CD4-positive, alpha-beta T cell treated with Interleukin-15 for 4 hours (primary cell): ENCODE measurements at places on chromosomes 12 and 14.

- no peak for DNase-seq
Observed at GRCh38 chr14:104678901-104679705, 10.3 kb upstream of the INF2 start.

GRCh38 chr14:99330316-99331240 is 58.6 kb upstream of the BCL11B start:
- DNase-seq, result no peak

DNA sequence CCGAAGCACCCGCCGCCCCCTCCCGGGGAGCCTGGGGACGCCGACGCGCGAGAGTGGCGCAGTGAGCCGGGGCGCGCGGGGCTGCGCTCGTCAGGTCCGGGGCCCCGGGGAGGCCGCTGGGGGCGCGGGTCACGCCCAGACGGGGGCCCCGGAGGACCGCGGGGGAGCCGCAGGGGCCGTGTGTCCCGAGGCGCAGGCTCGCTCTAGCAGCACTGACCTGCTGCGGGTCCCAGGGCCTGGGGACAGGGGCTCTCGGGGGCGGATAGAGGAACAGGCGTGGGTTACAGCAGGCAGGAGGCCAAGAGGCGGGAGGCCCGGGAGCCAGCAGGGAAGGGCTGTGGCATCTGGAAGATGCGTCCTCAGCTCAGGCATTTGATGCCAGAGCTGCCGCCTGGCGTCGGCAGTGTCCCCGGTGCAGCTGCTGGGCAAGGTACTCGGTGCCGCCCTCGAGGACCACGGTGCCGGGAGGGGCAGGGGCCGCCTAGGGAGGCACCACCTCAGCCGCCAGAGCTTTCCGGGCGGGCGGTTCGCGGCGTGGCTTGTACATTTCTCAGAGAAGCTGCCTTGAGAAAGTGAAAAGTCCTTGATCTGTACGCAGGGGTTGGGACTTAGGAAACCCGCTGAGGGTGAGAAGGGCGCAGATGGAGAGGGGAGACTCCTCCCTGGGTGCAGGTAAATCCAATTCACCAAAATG is 1.2 kb downstream of the WNT5B start:
- peak; percentile 11 for DNase-seq

GRCh38 chr14:24224618-24225071 is 7.5 kb downstream of the NEDD8 start:
- no peak for DNase-seq

DNA sequence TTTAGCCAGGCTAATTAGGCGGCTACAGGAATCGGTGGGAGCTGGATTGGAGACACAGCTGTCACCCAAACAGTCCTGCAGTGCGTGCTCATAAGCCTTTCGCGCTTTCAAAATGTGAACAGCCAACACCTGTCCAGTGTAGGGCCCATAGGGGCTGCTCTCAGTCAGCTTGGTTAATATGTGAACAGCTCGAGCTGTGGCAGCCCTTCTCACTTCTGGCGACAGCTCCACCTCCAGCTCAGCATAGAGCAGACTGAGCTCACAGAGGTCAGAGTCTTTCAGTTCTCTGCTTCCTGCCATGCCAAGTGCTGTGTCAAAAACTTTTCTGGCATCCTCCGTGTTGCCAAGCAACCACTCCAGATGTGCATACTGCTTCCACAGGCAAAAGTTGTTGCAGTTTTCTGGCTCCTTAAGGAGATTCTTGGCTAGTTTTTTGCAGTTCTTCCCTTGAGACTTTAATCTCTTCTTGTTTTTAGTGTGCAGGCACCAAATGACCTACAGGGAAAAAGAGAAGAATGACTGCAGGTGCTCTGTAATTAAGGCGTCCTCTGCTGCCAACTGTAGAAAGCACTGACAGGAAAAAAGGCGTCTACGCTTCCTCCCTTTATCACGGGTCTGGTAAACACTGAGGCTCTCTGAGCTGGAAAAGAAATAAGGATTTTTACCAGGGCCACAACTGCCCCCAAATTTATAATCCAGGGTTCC is 32.5 kb downstream of the PSMC1 start:
- no peak for DNase-seq

- no peak for DNase-seq
Observed at GRCh38 chr12:46359667-46360280, 12.8 kb downstream of the SLC38A2 start.

- DNase-seq, result no peak
Observed at GRCh38 chr14:49769171-49769570, 1.2 kb downstream of the KLHDC2 start.

GRCh38 chr12:132454193-132454932 is 35.6 kb upstream of the FBRSL1 start:
- no peak for DNase-seq

GRCh38 chr12:12331896-12332295 is 18.1 kb downstream of the MANSC1 start:
- no peak for DNase-seq

GRCh38 chr12:102107970-102108369 is 11.9 kb downstream of the NUP37 start:
- DNase-seq, result no peak

DNA sequence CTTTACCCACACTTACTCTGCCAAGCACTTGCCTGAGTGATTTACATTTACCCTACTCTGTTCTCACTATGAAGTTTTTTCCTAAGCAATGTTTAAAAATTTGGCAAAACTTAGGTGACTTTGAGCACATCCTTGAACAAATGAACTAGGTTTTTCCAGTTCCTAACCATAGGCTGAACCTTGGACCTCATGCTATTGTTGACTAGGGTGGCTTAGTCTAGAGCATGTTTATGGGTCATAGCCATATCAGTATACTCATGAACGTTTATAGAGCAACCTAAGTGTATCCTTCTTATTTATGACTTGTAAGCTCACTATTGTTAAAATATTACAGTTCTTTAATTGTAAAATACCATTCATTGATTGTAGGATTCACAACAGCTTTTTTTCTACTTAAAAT is 85.0 kb upstream of the KRR1 start:
- DNase-seq, result no peak

GRCh38 chr12:21573733-21574358 is 30.8 kb downstream of the GYS2 start:
- DNase-seq, result no peak

DNA sequence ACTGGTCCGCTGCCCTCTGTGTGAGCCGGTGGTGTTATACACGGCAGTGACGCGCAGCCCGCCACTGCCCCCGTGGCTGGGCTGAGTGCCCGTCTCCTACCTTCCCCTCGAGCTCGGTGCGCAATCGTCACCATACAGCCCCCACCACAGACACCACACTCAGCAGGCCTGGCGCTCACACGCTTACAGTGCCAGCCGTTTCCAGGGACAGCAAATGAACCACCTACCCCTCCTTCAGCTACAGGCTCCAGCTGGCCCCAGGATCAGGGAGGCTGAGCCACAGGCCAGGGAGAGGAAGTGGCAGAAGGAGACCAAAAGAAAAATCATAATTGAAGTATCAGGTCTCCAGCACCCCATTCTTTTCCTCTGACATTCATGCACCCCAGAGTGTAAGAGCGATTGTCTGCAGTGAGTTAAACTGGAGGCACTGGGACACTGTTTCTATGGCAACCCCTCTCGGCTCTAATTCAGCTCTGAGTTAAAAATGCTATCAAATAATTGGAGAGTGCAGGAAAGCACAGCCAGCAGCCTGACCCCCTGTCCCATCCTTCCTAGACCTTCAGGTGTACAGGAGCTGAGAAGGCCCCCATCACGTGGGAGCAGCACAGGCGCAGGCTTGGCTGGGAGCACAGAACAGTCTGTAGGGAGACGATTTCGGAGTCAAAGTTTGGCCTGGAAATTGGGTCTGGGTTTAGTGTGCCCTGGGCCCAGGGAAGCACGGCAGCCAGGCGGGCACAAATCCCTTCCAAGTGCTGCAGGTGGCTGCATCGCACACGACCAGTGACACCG is 18.0 kb downstream of the LRTM2 start:
- DNase-seq, result no peak

- no peak for DNase-seq
Observed at GRCh38 chr12:119204671-119205285, 26.0 kb downstream of the HSPB8 start.

DNA sequence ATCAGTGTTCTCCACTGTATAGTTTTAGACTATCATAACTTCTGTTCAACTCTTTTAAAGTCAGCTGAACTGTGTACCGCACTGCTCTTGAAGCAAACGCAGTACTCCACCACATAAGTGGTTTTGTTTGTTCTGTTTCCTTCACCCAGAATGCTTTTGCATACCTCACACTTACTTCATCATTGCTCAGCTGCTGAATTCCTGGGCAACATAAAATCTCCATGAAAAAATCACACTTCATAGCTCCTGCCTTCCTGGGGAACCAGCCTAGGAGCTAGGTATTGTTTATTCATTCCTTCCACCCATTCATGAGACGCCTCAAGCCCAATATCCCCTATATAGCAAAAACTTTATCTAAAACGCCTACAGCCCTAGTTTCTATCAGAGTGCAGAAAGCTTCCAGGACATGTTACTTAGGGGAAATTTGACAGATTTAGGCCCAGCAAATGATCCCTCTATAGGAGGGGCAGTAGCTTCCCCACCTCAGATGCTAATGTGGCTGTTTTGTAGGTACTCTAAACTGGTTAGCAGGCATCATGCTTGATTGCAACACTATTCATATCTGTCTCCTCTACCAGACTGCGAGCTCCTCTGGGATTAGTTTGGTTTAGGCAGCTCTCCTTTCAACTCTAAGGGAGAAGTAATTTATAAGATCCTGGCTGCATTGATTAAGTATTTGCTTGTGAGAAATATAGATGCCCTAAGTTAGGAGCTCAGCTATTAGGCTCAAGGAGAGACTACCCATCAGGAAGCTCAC is 44.5 kb downstream of the LRRC9 start:
- no peak for DNase-seq

- no peak for DNase-seq
Observed at GRCh38 chr12:47935184-47935583, 28.2 kb upstream of the TMEM106C start.

DNA sequence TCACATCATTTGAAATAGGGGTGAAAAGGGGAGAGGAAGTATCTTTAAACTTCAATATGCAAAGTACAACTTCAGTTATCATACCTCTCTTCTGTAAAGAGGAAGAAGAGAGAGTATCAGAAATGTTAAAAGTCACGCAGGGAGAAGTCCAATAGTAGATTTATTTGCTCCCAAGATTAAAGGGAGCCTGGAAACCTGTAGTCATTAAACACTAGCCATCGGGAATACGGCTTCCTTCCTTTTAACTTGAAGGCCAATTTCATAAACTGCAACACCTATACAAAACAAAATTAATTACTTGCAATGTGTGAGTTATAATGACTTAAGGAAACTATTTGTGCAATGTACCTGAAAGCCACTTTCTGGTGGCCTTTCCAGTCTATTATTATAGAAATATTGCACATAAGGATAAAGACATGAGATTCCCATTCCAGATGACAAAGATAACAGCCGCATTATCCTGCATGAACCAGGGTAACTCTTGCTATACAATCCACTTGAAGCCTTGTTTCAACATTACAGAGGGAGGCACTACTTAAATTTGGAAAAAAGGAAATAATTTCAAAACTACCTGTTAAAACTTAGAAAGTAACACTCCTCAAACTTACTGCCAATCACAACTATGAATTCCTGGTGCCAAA is 4.6 kb downstream of the BTG1 start:
- no peak for DNase-seq

DNA sequence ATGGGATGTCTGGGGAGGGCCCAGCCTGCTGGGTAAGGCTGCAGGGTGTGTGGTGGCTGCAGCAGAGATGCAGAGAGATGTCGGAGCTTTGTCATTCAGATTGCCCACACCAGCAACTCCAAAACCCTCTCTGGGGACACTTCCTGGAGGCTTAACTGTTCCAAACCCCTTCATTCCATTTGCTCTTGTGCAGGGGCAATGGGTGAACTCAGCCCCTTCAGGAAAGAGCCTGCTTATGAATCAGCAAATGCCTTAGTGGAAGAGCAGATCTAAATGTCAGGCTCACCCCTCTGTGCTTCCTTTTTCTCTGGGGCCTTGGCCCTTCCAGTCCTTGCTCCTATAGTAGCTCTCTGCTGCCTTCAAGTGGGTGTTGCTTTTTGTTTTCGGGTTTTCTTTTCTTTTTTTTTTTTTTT is 36.7 kb upstream of the GPATCH2L start:
- DNase-seq, result no peak

- DNase-seq, result peak; percentile 81
Observed at GRCh38 chr14:69129264-69129880, 23.5 kb downstream of the DCAF5 start.

GRCh38 chr14:89856871-89857345 is 97.6 kb downstream of the EFCAB11 start:
- no peak for DNase-seq

- DNase-seq, result no peak
Observed at GRCh38 chr12:43277651-43278540, 274.1 kb downstream of the ADAMTS20 start.

GRCh38 chr12:49911213-49911605 is 7.5 kb upstream of the FAIM2 start:
- no peak for DNase-seq
